ENCODE measurements at places on chromosomes 5 and 9.

DNA sequence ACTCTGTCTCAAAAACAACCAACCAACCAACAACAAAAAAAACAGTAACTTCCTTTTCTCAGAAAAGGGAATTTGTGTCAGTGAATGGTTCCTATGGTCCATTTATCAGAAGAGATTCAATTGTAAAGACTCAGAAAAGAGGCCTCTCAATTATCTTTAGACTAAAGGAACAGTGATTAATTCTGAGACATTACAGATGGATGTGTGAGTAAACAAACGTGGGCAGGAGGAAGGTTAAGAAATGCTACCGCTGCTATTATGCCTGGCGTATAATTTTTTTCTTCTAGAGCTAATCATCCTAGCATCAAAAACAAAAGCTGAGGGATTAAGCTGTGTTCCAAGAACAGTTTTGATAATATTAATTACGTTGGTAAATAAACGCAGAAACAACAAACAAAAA lies 52.9 kb upstream of the JMY start:
- DNase-seq: no peak

- no peak for DNase-seq
Observed at GRCh38 chr5:174231956-174232487, 186.5 kb downstream of the NSG2 start.

GRCh38 chr5:150497989-150498317 lies 10.0 kb upstream of the NDST1 start:
- no peak for DNase-seq

GRCh38 chr9:117145811-117146490 lies 268.9 kb downstream of the ASTN2 start:
- DNase-seq: no peak
